Smooth muscle cell of bladder (primary cell): ENCODE measurements at places on chromosomes 5 and 9. TPM values are rescaled to one million over a fixed set of nuclear protein-coding genes. Genes with fewer than 3 reads are reported as not detected.

Gene F2RL1
- 16.5 and 20.9 TPM in 2 replicates for total RNA-seq

Gene MLANA
- total RNA-seq = not detected in 2 replicates

Gene CERCAM
- total RNA-seq = 71.5 and 120 TPM in 2 replicates

Gene MPDZ
- 47.5 and 81.4 TPM in 2 replicates for total RNA-seq

Gene NR3C1
- total RNA-seq = 68.3 and 91.2 TPM in 2 replicates

Gene LCN1
- total RNA-seq = 0.28 and 0.65 TPM in 2 replicates

Gene PCDHB2
- total RNA-seq = 1.6 and 1.8 TPM in 2 replicates

Gene TSLP
- 3.4 and 3.8 TPM in 2 replicates for total RNA-seq

Gene HMCN2
- total RNA-seq = under 0.01 TPM in 2 replicates

Gene NXNL2
- total RNA-seq = 1.0 and 1.1 TPM in 2 replicates
